ENCODE measurements at places on chromosomes 1 and 21.

GRCh38 chr1:70384542-70384941, 26.5 kb upstream of the CTH start:
- no peak for DNase-seq

DNA sequence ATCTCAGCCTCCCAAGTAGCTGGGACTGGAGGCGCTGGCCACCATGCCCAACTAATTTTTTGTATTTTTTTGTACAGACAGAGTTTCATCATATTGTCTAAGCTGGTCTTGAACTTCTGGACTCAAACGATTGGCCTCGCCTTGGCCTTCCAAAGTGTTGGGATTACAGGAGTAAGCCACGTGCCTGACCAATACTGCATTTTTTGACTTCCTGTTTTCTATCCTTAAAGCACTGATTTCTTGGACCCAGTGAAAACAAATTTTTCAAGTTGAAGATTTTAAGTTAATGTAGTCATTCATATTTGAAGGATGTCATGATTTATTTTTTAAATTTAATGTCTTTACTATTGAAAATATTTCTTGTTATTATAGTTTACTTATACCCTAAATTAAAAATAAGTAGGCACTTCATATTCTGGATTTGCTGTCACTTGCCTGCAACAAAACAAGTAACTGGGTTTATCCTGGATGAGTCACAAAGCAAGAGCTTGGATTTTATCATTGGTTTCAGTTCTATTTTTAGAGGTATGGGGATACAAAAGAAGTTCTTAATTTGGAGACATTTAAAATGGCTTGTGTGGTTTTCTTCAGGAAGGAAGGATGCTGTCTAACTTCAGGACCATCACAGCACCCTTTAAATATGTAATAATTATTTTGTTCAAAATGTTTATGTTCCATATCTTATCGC, 2.2 kb upstream of the VPS45 start:
- no peak for DNase-seq

DNA sequence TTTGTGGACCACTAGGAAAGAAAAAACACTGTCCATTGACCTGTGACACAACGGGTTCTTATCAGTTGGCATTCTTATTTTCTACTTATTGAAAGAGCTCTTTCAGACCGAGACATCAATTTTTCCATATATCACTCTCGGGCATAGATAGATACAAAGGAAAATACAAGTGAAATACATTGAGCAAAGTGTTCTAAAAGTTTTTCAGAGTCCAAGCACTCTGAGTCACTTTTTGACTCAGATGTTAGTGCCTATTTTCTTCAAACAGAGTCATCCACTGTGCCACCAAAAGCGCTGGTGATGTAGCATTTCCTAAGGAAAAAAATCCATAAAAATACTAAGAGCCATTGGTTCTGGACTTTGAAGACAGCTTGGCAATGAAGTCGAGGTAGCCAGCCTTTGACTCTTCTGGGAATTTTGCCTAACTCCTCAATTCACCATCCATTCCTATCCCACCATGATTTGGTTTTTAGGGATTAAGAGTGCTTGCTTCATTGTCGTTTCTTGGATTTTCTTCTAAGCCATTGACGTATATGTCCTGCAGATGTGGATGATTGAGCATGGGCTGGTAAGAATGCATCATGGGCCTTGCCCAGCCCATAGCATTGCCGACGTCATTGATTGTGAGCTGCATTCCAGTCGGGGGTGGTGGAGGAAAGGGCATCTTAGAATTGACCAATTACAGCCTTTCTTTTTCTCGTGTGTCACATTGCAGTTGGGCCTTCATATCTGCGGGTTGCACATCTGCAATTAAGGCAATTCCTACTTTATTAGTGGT, 10.6 kb downstream of the GALNT2 start:
- DNase-seq: no peak

DNA sequence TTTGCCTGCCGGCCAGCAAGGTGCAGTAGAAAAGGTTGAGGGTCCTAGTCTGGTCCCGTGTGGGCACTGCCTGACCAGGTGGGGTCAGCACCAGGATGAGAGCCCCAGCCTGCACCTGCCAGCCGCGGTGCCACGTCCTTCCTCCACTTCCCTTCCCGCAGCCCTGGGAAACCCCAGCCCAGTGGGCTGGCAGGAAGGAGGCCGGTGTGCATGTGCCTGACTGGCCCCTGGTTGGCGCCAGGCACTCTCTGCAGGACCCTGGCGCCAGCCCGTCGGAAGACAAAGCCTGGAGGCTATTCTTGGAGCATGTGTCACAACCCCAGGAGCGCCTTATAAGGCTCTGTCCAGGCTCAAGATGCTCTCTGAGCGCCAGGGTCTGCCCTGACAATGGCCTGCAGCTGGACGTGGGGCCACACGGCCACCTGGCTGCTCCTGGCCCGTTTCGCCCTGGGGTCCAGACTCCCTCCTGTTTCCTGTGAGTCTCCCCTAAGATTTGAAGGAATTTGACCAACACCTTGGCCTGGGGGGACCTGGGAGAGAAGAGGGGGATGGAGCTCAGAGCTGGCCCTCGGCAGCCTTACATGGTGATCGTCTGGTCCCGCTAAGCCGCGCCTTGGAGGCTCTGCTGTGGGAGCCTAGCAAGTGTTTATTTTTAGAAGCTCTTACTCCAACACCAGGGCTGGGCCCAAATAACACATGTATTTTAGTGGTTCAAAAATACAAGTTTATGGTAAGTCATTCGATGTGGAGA, 31.9 kb upstream of the POFUT2 start:
- no peak for DNase-seq

GRCh38 chr1:31170486-31170735, 69.3 kb downstream of the NKAIN1 start:
- no peak for DNase-seq

DNA sequence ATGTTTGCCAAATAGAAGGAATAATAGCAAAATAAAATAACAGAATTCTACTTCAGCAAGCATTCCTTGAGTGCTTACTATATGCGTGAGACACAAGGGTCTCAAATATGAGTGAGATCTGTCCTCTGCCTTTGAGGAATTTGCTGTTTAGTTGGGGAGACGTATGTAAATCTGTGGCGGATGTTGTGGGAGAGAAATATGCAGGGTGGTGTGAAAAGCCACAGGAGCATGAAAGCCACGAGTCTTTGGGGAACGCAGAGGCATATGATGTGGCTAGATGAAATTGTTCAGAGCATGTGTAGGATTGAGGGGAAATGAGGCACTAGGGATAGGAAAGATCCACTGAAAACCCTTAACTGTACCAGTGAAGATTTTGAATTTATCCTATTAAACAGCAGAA, 244.4 kb downstream of the PBX1 start:
- DNase-seq: no peak

DNA sequence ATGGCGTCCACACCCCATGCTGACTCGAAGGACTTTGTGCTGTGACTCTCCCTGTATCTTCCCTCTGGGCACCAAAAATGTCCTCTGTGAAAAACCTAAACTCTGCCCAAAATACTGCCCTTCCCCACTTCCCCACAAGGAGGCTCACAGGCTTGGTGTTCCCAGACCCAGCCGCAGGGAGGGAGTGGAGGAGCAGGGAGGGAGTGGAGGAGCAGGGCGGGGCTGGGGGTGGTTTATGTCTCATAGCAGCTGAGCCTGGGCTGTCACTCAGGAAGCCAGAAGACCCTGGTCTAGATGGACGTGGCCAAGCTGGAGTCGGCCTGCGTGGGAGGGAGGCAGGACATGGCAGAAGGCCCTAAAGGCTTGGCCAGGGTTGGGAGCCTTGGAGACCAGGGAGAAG, 461.7 kb downstream of the PTPRU start:
- DNase-seq: no peak

DNA sequence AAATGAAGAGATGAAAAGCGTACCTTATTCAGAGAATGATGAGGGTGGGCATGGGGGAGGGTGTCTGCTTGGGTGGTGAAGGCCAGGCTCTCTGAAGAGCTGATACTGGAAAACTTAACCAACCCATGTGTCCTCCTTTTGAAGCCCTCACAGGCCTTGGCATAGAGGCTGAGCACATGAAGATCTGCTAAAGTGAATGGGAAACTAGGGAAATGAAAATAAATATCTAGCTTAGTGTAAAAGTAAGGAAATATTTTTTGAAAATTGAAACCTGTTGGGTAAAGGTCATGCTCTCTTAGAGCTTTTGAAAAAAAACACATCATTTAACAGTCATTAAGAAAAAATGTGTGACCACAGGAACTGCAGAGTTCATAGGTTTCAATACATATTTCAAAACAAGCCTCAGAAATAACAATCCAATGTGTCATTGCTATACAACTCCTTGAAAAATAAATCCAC, 40.5 kb upstream of the RALGPS2 start:
- DNase-seq: no peak

- DNase-seq: no peak
Observed at GRCh38 chr21:44354001-44354405, 582 bp downstream of the TRPM2 start.

- no peak for DNase-seq
Observed at GRCh38 chr1:93575621-93576284, 105.9 kb downstream of the BCAR3 start.

GRCh38 chr1:111825217-111825616, 69.5 kb downstream of the DDX20 start:
- DNase-seq: no peak

GRCh38 chr1:233598891-233599541, 14.9 kb upstream of the KCNK1 start:
- DNase-seq: no peak

DNA sequence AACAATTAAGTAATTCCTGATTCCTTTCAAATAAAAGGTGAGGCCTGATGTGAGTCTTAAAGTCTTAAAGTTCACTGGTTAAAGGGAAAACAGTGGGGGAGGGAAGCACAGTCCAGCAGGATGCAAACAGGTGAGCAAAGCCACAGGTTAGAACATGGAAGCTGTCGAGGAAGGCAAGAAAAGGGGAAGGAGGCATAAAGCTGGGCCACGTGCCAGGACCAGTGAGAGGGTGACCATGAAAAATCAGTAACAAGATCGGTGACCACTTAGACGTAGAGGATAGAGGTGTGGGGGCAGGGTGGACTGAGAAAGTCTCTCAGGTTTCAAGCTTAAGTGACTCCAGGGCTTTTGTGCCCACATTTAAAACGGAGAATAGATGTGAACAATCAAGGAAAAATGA, 231.3 kb downstream of the SETD4 start:
- DNase-seq: no peak

DNA sequence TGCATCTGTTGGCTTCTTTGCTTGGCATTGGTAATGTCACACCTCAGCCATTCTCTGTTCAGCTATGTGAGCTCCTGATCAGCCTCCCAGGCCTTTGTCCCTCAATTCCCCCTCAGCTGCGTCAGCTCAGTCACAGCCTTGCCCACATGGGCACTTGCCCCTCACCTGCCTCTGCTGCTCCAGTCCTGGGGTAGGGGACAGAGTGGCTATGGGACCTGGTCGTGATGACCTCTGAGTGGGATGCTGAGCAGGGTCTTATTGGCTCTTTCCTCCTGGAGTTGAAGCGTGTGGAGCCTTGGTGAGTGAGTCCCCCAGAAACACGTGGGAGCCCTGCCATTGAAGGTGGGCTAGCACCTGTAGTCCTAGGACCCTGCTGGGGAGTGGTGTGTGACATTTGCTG, 61.4 kb upstream of the TLR5 start:
- no peak for DNase-seq

GRCh38 chr21:31279986-31280385, 64.1 kb downstream of the TIAM1 start:
- DNase-seq: no peak

- no peak for DNase-seq
Observed at GRCh38 chr1:182909578-182909977, 43.4 kb downstream of the SHCBP1L start.

- no peak for DNase-seq
Observed at GRCh38 chr1:46484783-46485490, 4.7 kb upstream of the DMBX1 start.

- DNase-seq: no peak
Observed at GRCh38 chr21:35034203-35034926, 14.7 kb downstream of the RUNX1 start.

GRCh38 chr1:77831976-77832711, 52.7 kb downstream of the MIGA1 start:
- DNase-seq: no peak

- DNase-seq: no peak
Observed at GRCh38 chr1:97365026-97365425, 555.8 kb downstream of the DPYD start.

GRCh38 chr21:38813547-38813946, 7.8 kb downstream of the ETS2 start:
- DNase-seq: no peak

DNA sequence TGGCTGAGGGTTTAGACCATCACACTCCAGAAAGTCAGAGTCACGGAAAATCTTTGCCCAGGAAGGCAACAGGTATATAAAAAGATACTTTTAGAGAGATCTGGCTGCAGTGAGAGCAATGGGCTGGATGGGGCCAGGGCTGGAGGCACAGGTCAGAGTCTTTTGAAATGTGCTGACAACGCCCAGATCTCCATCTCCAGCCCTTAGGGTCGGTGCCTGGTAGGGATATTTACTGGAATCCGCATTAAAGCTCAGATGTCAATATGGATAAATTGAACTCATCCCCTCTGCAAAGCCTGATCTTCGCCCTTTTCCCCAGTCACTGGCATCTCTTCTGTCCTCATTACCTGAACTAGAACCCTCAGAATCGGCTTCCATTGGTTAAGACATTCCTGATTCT, 82.2 kb downstream of the BCAR3 start:
- no peak for DNase-seq

- DNase-seq: no peak
Observed at GRCh38 chr1:108961198-108961597, 2.1 kb downstream of the CLCC1 start.

DNA sequence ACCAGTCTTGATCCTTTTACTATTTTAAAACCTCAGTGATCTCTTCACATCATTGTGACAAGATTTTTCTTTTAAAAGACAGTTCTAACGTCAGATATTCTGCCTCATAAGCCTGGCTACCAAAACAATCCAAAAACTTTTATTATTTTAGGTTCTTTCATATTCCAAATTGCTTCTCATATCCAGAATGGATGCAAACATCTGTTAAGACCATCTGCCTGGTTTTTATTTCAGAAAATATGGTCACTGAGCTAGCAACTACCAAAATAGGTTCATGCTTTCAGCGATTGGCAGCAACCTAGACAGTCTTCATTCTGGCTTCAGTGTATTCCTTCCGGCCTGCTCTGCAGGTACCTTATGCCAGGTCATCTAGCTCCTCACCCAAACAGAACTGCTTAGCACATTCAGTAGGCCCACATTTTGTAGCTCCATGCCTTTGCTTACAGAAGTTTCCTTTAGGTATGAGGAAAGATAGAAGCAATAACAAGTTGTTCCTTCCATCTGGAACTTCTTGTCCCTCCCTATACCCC, 59.0 kb upstream of the CACYBP start:
- DNase-seq: no peak

- no peak for DNase-seq
Observed at GRCh38 chr1:9852004-9852403, 28.2 kb upstream of the CLSTN1 start.

GRCh38 chr1:46447499-46448108, 42.0 kb upstream of the DMBX1 start:
- DNase-seq: no peak

- no peak for DNase-seq
Observed at GRCh38 chr1:46760558-46761166, 38.2 kb upstream of the CYP4B1 start.

GRCh38 chr1:234929369-234929768, 199.3 kb downstream of the TOMM20 start:
- no peak for DNase-seq

- DNase-seq: no peak
Observed at GRCh38 chr1:211938561-211938997, 96.8 kb downstream of the INTS7 start.
